Stimulated activated CD4-positive, alpha-beta T cell treated with anti-CD3 and anti-CD28 coated beads, Interleukin-1b, Interleukin-23, amount 100 ng/mL, for 1 hour (primary cell): ENCODE measurements at places on chromosomes 7 and 10.

DNA sequence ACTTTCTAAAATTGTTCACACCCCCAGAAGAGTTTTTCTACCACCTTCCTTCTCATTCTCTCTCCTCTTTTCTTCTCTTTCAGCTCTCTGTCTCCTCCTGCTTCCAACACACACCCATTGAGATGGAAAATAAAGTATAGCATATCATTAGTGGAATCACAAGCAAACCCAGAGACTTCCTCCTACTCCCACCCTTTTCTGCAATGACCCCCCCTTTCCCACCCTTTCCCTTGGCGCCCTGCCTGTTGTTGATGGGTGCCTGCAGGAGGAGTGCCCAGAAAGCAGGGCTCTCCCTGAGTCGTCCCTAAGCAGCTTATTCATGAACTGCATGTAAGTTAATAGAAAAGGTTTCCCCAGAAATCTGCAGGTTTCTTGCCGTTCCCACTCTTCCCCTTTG, 300.0 kb downstream of the PLXNA4 start:
- no peak for DNase-seq

- DNase-seq = no peak
These were observed 266.0 kb downstream of the GRID1 start for GRCh38 chr10:86100581-86101061.

GRCh38 chr10:46216836-46217751, 69.7 kb upstream of the ANTXRL start:
- DNase-seq = no peak

- DNase-seq = no peak
These were observed 70.3 kb upstream of the KMT2E start for GRCh38 chr7:104943502-104944343.

DNA sequence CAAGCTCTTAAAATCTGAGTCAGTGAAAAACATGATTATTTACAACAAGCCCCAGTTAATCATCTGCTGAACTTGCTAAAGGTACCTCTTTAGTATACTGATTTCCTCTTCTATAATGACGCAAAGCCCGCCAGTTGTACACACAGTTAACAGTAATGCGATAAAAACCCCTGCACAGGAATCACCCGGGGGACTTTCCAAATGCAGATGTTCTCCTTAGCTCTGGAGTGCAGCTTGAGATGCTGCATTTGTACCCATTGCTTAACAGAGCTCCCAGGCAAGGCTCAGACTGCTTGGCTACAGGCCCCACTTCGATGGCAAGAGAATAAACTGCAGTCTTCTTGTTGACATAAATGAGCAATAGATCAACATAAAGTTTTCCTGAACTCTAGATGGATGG, 279.6 kb upstream of the HGF start:
- DNase-seq = no peak

- DNase-seq = no peak
These were observed 86.3 kb upstream of the NFE2L3 start for GRCh38 chr7:26065652-26066051.

- DNase-seq = peak; percentile 36
These were observed 23.3 kb downstream of the YAE1 start for GRCh38 chr7:39589323-39590111.

GRCh38 chr10:16673443-16673842, 143.8 kb downstream of the RSU1 start:
- no peak for DNase-seq

DNA sequence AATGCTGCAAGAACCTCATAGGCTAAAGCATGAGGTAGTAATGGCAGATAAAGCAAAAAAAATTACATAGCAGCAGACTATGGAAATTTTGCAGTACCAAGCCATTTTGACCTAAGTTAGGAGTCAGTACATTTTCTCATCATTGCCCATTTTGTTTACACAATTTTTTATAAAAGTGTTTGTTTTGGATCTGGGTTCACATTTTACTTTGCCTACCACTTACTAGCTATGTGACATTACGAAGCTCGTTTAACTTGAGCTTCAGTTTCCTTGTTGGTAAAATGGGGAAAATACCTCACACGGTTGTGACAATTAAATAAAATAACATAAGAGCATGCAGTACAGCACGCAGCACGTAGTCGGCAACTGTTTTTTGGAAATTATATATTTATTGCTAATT, 99.6 kb downstream of the ADD3 start:
- no peak for DNase-seq

DNA sequence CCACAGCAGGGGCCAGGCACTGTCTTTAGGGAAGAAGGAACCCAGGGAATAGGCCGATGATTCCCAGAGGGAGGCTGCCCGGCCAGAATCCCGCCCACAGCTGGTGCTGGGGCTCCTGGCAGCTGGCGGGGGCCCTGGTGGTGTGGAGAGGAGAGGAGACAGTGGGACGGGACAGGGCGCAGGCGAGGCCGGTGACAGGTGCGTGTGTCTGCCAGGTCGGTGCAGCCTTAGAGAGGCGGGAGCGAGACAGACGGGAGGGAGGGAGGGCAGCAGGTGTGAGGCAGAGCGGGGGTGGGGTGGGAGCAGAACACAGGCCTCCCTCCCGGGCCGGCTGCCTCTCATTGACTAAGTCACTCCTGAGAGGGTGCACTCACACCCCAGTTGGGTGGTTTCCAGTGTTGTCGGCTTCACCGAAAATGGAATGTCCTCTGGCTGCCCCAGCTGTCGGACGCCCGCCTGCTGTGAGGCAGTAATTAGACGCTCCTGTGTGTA, 55.2 kb downstream of the ELFN1 start:
- no peak for DNase-seq

DNA sequence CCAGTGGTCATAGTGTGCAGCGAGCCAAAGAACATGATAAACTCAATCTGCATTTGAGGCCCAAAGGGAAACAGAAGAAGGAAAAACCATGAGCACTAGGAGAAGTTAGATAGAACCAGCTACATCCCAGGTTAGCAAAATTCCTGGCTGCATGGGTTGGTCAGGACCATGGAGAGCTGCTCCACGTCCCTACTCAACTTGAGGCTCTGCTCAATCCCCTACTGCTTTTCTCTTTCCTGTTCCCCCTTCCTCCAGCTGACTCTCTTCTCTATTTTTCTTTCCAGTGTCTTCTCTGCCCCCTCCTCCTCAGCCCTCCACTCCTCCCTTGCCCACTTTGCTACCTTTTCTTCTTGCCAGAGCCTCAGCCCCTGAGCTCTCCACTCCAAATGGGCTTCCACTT, 21.9 kb upstream of the VSIR start:
- no peak for DNase-seq

DNA sequence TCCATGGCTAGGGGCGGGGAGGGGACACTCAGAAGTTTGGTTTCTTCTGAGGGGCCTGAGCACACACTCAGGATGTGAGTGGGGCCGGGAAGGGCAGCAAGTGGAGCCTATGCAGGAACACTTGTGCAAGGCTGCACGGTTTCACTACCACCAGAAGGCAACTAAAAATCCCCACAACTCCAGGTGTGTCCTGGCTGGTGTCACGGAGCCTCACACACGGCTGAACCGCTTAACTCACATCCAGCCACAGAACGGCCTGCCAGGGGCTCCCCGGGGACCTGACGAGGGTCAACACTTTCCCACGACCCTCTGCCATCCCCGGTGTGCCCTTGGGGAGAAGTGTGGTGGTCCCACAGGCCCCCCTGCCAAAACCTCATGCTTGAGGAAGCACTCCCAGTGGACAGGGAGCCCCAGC, 173.9 kb downstream of the ELFN1 start:
- no peak for DNase-seq

GRCh38 chr7:27096768-27097514, 1.1 kb upstream of the HOXA1 start:
- no peak for DNase-seq

- no peak for DNase-seq
These were observed 763 bp downstream of the PITX3 start for GRCh38 chr10:102240467-102241031.

- DNase-seq = no peak
These were observed 14.6 kb upstream of the INSYN2A start for GRCh38 chr10:127210936-127211466.

DNA sequence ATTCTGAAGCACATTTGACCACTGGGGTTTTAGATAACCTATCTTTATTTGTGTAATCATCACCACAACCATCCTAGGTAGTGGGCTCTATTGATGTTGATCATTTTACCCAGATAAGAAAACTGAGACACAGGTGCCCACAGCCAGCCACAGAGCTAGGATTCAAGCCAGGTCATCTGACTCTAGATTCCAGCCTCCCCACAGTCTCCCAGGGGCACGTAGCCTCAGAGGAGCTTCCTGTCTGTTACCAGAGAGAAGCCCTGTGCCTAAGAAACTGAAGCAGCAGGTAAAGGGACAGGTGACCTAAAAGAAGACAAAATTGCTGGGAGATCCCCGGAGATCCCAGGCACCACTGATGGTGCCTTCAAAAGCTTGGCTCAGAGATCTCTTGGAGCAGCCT, 55.8 kb downstream of the ALOX5 start:
- DNase-seq = no peak
